ENCODE measurements at places on chromosomes 6 and 20.

- no peak for DNase-seq
Measured at GRCh38 chr6:157684620-157685299, 138.3 kb upstream of the SNX9 start.

DNA sequence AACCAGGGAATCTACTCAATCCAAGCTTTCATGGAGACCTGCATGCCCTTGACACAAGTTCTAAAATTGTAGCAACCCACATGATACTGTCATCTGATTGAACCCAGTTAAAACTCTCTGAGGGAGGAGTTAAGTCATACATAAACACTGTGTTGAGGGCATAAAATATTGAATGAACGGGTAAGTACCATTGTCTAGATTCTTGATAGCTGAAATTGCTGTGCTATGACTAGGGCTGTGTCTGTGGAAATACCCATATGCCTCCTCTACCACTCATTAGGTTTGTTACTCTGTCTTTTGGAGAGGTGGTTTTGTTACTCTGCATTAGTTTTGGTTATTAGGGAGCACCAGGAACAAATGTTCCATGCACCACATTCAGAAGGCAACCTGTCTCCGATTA lies 7.6 kb downstream of the ENPP4 start:
- DNase-seq = no peak

DNA sequence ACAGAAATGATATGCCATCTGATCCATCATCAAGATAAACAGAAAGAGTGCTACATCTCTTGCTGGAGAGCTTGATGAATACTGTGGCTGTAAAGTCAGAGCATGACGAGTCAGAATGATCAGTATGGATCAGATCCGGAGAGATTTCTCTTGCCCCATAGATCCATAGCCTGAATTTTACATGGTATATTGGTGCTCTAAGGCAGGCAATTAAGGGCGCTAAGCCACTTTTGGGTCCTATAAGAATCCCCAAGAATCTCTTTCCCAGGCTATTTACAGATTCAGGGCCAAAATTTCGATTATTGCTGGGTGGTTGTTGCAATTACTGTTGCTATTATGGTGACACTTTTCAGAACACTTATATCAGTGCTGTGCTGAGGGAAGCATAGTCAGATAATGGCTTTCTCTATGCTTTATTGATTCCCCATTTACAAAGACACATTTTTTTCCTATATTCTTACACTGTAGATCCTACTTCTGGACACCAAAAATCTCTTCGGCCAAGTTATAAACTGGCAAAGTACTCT lies 94.4 kb downstream of the ADGRB3 start:
- DNase-seq = no peak

DNA sequence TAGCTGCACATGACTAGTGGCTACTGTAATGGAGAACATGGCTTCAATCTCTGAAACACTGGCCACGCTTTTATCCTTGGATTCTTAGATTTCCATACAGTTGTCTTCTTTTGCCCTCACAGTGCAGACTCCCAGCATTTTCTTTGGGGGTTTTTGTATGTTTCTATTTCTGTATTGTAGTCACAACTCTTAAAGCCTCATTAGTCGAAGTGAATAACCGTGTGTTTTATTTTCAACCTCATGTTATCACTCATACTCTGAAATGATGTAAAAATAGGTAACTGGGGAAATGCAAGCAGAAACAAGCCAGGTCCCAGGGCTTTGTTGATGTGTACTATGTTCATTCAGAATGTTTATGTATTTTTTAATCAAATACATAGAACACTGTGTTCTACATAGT lies 162.9 kb downstream of the JARID2 start:
- DNase-seq = no peak

GRCh38 chr6:40937491-40937890 lies 101.5 kb downstream of the UNC5CL start:
- DNase-seq = no peak

- no peak for DNase-seq
Measured at GRCh38 chr6:138592749-138593123, 93.4 kb upstream of the NHSL1 start.

DNA sequence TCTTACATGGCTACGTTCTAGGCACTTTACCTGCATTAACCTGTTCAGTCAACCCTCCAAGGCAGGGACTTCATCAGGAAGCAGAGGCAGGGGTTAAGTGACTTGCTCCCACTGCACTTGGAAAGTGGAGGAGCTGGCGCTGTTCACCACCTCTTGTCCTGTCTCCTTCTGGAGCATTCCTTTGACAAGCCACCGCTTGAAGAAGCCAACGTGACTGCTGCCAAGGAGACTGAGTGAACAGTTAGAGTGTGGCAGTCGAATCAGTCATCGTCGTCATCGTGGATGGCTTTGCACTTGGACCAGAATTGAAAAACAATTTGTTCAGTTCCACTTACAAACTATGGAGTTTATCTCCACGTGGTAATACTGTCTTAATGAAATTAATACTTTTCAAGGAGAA lies 60.9 kb downstream of the TULP4 start:
- no peak for DNase-seq

DNA sequence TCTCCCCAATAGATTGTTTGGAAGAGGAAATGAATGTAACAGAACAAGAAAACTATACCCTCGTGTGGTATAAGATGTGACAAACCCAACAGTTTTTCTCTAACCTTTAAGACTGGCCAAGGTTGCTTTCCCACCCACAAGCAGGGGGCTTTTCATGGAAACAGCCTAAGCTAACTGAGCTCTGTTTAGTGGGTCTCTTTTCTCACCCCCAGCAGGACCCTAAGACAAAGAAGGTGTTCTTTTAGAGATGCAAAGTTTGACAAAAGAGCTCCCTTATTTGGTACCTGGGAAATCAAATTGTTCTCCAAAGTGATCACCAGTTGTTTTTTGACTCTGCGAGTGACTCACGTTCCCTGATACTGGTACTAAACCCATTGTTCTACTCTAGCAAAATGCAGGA lies 59.1 kb downstream of the MBOAT1 start:
- DNase-seq = no peak

GRCh38 chr6:27553123-27553904 lies 80.4 kb upstream of the ZNF184 start:
- DNase-seq = peak; percentile 41

DNA sequence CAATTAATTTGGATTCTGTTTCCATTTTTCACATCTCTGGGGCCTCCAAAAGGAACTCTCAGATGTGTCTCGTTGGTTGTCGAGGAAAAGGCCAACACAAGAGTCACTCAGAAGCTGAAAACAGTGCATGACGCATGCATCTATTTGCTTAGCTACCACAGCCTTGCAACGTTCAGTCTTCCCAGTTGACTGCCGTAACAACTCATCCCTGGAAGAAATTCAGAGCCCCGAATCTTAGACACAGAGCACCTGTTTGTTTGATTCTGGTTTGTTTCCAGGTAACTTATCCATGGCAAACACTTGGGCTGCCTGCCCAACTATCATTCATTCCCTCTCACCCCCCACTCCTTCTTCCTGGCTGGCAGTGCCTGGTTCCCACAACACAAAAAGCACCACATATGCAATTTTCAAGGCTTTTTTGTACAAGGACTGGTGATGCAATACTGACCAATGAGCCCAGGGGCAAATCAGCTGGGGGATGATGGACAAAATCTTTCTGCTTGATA lies 60.5 kb downstream of the ZMYND8 start:
- no peak for DNase-seq

DNA sequence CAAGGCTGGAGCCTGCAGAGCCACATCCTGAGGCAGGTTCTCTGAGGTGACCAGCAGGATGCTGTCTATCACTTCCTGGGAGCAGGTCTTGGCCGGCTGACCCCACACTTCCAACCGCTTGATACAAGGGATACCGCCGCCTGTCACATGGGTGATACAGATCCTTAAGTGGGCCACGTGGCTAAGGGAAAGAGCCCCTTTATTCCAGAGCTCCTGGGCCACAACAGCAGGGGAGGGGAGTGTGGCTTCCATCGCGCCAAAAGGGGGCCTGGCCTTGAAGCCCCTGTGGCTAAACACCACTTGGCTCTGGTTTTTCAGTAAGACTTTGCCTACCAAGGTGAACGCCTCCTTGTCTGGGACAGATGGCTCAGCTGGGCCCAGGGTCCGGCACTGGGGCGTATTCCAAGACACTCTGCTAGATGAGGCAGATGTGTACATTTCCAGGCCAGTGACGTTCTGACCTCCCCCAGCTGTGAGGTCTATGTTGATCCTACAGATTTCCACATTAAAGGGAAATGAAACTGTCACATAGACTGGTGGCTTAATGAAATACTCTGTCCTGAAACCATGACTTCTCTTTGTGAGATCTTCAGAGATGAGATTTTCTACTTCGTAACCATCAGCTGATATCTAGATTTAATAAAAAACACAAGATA lies 37.6 kb upstream of the AVP start:
- no peak for DNase-seq

DNA sequence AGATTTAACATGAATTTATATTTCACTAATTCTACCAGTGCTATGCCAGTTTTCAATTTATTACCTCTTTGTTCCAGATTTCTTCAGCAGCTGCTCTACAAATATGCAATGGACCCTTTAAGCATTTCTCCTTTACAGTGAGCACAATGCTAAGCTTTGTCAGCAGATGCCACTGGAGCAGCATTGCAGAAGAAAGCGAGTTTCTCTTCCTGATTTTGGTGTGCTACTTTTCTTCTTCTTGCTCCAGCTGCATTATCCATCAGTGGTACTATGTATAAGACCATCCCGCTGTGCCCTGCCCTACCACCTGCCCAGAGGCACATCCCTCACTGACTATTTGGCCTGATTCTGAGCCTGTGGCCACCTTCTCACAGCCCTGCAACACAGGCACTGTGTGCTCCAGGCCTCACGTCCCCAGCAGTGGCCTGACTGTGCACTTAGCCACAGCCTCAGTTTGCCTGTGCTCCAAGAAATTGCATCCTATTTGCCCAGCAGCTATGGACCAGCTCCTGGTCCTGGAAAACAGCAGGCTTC lies 84.1 kb downstream of the TNFAIP3 start:
- no peak for DNase-seq

GRCh38 chr20:58788896-58789544 lies 61.7 kb downstream of the GNAS-AS1 start:
- DNase-seq = no peak

GRCh38 chr20:18837718-18838117 lies 24.1 kb downstream of the SCP2D1 start:
- DNase-seq = no peak

- DNase-seq = no peak
Measured at GRCh38 chr6:137472641-137473137, 21.5 kb downstream of the OLIG3 start.

- DNase-seq = no peak
Measured at GRCh38 chr6:80174900-80175572, 68.6 kb downstream of the BCKDHB start.

DNA sequence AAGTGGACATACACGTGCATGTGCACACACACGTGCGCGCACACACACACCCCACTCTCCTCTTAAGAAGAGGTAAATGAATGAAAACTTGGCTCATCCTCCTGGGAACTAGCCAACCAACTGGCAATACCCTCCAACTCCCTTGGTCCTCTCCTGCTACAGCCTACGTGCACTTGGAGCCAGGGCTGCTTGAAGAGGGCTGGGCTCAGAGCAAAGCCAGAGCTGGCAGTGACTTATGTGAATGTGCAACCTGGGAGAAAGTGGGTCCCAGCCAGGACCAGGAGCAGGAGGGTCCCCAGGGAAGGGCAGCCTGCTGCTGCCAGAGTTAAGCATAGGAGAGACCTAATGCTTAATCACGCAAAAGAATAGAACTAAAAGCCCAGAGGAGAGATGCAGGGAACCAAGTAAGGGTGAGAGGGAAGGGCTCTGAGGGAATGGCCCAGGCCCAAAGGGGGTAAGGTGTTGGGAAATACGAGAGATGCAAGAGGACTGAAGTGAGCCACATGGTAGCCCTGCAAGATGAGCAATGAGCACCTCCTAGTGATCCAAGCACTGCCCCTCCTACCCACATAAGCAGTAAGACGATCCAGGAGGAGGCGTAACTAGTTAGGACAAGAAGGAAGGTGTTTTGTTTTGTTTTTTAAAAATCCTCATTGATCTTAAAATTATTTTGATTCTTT lies 24.7 kb downstream of the TRAF3IP2 start:
- DNase-seq = no peak

GRCh38 chr20:35772563-35773058 lies 796 bp downstream of the PHF20 start:
- DNase-seq = no peak

- DNase-seq = no peak
Measured at GRCh38 chr6:113089056-113089455, 741.9 kb downstream of the RFPL4B start.

GRCh38 chr6:31113861-31114540 lies 599 bp upstream of the PSORS1C1 start:
- DNase-seq = no peak

- no peak for DNase-seq
Measured at GRCh38 chr6:111381123-111381522, 101.9 kb downstream of the REV3L start.

GRCh38 chr20:63005365-63005861 lies 1.4 kb downstream of the BHLHE23 start:
- DNase-seq = no peak
